Cerebellar nuclear complex (tissue), 1 donor: ENCODE measurements at places on chromosomes 7 and 10.

DNA sequence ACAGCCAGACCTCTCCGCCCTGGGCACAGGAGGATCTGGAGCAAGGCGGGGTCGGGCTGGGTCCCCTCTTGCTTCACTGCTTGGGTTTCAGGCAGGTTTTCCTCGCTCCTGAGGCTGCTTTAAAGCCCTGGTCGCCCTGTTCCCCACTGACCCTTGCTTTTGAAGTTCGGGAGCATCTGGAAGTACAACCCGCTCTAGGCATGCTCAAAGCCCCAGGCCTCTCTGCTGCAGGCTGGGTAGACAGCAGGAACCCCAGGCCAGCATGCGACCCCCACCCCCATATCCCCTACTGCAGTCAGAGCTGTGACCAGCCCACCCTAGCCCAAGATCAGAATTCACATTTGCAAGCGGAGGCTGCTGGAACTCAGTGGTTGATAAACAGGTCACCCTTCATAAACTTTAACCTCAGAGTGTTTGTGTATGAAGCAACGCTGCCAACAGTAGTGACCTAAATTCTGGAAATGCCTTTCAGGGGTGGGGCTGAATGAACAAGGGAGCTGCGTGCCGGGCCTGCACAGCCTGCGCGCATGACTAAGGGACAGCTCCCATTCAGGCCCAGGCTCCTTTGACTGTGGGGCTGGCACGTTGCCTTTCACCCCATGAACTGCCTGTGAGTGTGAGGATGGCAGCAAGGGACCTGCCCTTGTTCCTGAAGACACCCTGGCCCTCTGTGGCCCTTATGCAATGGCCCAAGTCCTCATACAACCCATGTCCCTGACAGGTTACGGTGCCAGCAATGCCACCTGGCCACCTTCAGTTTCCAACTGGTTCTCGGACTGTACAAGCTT lies 52.5 kb downstream of the PROSER2 start:
- peak; percentile 31 for DNase-seq

- DNase-seq: no peak
Measured at GRCh38 chr7:134632937-134633540, 13.6 kb upstream of the BPGM start.

DNA sequence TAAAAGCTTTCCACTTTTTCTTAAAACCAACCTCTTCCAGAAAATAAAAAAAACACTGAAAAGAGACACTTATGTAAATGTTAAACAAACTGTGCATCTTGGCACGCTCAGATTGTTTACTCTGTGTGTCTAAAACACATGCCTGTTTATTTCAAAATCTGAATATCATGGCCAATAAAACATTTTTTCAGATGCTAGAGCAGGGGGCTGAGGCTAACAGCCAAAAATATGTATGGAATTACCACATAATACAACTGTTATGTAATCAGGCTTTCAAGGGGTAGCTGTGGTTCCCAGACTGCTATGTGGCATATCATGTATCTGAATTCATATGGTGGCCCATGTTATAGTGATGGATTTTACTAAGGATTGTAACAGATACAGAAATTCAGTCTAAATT lies 130.4 kb downstream of the HIBADH start:
- DNase-seq: no peak

DNA sequence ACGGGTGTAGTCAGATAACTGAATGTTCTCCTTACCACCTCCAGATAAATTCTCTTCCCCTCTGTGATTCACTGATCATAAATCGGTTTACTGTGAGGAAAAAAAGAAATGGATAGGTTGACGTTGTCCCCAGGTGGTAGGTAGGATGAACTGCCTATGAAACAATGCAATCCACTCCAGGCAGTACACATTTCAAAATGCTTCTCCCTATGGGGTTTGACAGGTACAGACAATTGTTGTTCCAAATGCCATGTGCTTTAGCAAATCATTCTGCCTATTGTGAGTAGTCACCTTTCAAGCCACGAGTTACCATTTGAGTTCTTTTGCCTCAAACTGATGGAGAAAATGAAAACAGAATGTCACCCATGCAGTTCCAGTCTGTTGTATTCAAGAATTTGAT lies 21.8 kb downstream of the VIM start:
- no peak for DNase-seq

DNA sequence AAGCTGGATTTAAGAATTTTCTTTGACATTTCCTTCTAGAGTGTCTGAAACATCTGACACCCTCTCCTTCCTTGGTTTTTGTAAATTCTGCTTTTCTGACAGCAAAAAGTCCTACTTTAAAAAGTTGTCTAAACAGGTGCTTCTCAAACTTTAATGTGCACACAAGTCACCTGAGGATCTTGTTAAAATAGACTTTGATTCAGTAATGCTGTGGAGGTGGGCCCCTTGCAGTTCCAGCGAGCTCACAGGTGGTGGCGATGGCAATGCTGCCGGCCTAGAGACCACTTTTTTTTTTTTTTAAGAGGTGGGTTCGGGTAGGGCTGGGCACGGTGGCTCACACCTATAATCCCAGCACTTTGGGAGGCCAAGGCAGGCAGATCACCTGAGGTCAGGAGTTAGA lies 77.1 kb downstream of the ABCC2 start:
- DNase-seq: no peak

- DNase-seq: peak; percentile 13
Measured at GRCh38 chr10:84537447-84537931, 209.1 kb downstream of the CCSER2 start.

DNA sequence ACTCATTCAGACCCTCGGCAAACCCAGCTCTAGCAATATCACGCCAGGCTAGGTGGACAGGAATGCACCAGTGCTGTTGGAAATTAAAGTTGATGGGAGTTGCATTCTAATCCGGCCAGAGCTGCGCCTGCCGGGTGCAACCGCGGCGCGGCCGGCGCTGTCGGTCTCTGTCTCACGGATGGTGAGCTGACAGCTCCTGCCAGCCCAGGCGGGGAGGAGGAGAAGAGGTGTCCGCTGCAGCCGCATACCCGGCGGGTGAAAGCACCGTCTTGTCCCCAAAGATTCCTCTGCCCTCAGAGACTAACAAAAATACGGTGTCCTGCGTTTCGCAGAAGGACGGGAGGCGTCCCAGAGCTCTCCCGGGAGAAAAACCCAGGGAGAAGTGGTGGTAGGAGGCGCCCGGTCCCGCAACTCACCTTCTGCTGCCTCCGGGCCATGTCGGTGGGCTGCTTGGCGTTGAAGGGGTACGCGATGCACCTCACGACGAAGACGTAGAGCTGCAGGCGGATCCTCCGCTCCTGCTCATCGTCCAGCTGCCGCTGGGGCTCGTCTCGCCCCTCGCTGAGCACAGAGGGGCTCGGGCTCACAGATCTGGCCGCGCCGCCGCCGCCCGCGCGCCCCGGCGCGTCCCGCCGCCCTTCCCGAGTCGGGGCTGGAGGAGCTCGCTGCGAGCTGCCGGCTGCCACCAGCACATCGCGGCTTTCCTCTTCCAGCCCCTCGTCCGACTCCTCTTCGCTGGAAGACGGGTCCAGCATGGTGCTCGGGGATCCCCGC lies 490 bp downstream of the CADPS2 start:
- peak; percentile 20 for DNase-seq

DNA sequence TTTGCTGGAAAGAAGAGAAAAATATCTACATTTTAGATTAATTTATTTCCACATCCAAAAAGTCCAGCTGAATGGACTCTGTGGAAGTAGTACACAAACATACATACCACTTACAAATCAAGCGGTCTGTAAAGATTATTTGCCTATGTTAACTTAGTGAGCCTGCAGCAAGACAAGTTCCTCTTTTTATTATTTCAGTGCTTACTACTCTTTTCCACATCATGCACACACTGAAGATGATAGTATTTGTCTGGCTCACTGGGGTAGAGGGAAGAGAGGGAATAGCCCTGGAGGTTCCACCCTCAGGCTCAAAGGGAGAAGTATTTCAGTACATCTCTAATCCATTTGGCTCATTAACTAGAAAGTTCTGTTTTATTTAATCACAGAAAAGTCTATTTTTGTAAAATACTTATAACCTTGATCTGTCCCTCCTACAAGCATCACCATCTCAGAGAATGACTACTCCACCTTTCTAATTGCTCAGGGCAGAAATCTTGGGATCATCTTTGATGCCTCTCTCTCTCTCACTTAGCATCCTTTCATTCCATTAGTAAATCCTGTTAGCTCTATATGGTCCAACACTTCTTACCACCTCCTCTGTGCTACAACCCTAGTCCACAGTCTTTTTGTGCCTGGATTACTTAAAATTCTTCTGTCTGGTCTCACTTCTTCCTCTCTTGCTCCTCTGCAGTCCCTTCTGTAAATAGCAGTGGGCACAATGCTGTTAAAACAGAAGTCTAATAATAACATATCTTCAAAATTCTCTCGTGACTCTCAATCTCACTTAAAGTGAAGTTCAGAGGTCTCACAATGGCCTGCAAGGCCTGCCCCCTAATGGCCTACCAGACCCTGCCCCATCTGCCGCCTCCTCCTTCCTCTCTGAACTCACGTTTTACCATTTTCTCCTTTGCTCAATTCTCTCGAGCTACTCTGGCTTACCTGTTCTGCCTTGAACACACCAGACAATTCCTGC lies 64.3 kb upstream of the CCDC6 start:
- DNase-seq: no peak

DNA sequence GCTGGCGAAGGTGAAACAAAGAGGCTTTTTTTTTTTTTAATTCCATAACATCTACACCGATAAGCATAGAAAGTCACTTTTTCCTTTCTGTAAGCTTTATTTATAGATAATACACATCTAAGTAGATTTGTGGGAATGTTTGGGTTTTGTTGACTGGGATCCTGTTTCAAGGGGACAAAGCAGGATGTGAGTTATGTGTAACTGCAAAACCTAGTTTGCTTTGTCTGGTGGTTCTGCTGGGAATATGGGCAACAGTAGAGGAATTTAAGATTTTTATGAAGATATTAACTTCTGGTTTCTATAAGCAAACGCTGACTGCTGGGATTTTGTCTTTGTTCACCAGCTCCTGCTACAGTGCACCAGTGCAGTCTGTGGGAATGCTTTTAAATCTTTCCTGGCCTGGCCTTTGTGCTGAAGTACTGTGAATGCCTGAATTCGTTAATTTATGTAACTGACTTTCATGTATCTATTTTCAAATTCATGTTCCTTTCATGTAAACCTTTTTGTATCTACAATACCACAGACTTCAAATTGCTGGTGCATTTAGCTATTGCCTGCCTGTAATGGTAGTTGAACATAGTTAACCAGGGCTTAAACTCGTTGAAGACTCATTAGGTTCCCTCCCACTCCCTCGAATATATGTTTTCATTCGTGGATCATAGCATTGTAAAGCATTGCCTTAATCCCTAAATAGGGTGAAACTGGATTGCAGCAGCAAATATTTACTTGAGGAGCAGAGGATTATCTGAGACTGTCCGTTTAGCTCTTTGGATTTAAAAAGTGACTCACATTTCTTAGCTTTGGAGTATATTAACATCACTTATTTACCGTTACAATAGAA lies 1.5 kb downstream of the KLHL7 start:
- DNase-seq: no peak

GRCh38 chr10:125557801-125558505 lies 125.0 kb downstream of the TEX36 start:
- DNase-seq: no peak

GRCh38 chr7:129218514-129219062 lies 6.2 kb upstream of the AHCYL2 start:
- peak; percentile 27 for DNase-seq

DNA sequence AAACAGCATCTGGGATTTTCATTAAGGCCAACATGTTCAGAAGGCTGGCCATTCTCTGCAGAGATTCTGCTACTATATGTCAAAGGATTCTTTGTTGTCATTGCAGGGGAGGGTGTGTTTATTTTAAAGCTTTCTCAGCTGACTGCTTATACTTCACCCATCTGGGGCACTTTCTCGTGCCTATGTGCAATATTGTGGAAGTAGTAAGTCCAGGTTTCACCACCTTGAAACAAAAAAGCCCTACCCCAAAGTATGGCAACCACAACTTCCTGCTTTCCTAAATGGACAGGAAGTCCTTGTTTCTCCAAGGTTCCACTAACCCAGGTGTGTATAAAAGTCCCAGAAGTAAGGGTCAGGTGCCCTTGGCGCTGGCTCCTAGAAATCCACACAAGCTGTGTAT lies 58.7 kb upstream of the COL1A2 start:
- no peak for DNase-seq

DNA sequence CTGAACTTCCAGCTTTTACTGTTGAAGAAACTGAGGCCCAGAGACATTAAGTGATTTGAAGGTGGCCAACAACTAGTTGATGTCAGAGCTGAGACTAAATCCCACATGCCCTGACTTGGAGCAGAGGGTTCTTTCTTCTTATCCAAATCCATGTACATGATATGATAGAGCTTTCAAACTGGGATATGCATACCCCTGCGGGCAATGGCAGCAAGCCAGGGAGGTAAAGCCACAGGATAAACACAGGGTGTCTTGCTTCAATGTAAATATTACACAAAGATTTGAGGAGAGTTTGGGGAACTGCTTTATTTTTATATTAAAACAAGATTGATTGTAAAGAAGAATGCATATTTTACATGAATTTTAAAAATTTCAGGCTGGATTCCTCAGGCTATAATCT lies 2.3 kb upstream of the LRRC72 start:
- DNase-seq: no peak

GRCh38 chr7:610141-610530 lies 90.5 kb upstream of the PDGFA start:
- no peak for DNase-seq

GRCh38 chr7:32879460-32879859 lies 12.1 kb downstream of the KBTBD2 start:
- DNase-seq: no peak

- DNase-seq: no peak
Measured at GRCh38 chr10:30374353-30374752, 25.3 kb upstream of the MTPAP start.

DNA sequence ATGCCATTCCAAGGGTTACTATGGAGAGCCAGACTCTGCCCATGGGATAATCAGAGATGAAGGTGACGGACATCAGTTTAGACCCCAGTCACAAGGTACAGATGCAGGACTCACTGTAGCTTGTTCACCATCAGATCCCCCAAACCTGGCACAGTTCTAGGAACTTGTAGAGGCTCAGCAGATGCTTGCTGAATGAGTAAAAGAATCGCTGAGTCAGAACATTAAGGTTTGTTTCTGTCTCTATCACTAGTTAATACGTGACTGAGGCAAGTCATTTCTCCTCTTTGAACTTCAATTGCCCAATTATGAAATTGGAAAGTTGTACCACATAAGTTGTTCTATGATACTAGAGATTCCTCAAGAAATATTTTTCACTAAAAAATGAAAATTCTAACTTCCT lies 65.1 kb downstream of the PPP1R3C start:
- DNase-seq: no peak

GRCh38 chr7:1263391-1263951 lies 30.8 kb downstream of the UNCX start:
- DNase-seq: no peak

DNA sequence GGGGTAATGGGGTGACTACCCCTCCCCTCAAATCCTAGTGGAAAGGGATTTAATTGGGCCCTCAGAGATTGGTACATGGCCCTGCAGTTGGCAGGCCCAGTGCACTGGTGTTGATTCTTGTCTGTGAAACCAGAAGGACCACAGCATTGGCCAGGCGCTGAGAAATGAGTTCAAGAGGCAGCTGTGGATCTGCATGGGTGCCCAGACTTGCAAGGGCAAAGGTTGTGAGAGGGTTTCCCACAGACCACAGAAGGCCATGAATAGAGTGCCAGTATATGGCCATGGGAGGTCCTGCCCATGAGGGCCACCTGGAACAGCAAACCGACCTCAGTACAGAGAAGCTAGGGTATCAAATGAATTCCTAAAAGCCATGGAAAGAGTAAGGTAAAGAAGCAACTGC lies 32.9 kb downstream of the TMEM168 start:
- DNase-seq: no peak

- DNase-seq: no peak
Measured at GRCh38 chr7:80161466-80161865, 26.8 kb downstream of the GNAI1 start.

- DNase-seq: no peak
Measured at GRCh38 chr7:98559958-98560357, 57.1 kb upstream of the NPTX2 start.

- DNase-seq: no peak
Measured at GRCh38 chr7:93030605-93031225, 87.1 kb downstream of the SAMD9 start.
